ENCODE measurements at places on chromosomes 4 and X. TPM values are rescaled to one million over a fixed set of nuclear protein-coding genes. Genes with fewer than 3 reads are reported as not detected.

The TCP11X2 gene
- total RNA-seq, result 0.10 TPM

The FGFBP2 gene
- not detected for total RNA-seq

The MID1 gene
- total RNA-seq, result 17.2 TPM

The FGF5 gene
- total RNA-seq, result 2.7 TPM

DNA sequence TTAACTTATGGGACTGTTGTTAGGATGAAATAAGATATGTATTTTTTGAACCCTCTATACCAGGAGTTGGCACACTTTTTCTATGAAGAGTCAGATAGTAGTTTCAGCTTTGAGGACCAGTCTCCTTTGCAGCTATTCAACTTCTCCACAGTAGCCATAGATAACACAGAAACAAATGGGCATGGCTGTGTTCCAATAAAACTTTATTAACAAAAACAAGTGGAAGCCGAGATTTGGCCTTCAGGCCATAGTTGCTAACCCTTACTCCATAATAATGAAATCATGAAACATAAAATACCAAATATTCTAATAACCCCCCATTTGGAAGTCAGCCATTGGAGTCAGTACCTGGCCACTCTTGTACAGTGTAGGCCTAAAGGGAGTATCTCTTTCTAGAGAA is 30.6 kb downstream of the ARX start:
- no peak for DNase-seq

GRCh38 chr4:4673070-4673469 is 131.2 kb upstream of the STX18 start:
- DNase-seq, result peak; percentile 66

- peak; percentile 54 for DNase-seq
Measured at GRCh38 chrX:150363561-150364346, 637 bp downstream of the MAMLD1 start.

DNA sequence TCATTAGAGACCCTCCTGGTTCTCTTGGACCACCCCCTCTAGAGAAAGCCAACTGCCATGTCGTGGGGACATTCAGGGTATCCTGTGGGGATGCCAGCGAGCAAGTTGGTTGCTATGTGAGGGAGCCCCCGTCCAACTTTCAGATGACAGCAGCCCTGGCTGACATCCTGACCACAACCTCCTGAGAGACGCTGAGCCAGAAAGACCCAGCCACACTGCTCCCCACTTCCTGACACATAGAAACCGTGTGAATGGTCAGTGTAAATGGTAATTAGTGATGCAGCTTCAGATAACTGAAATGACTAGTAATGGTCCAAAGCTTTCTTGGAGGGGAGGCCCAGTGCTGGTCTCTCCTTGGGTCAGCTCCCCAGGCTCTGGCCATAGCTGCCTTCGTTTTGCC is 10.8 kb downstream of the CLCN4 start:
- DNase-seq, result no peak

DNA sequence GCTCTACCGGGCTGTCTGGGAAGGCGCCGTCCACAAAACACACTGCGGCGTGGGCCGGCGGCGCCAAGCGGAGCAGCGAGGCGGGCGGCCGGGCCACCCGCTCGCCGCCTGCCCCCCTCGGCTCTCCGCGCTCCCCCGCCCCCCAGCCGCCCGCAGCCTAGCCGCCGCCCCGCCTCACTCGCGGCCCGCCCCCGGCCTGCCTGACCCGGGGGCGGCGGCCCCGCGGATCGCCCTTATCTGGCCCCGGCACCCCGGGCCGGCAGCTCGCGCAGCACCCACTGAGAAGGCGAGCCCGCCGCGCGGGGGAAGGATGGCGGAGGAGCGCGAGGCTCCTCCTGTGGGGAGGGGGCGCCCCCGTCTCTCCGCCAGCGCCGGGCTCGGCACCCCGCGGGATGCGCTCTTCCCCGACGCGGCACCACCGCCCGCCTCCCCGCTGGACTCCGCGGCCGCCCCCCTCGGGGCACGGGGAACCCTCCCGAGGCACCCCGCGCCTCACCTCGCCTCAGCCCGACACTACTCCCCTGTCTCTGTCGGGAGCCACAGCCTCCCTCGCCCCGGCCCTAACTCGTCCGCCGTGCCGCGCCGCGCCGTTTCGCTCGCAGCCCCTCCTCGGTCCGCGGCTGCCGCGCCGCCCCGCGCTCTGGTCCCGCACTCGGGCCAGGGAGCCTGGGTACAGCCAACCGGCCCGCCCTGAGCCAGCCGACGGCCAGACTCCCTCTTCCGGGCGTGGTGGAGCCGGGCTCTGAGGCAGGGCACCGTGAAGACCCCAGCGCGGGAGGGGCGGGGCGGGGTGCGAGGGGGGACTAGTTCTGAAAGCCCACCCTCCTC is 566 bp downstream of the ATP11C start:
- no peak for DNase-seq

DNA sequence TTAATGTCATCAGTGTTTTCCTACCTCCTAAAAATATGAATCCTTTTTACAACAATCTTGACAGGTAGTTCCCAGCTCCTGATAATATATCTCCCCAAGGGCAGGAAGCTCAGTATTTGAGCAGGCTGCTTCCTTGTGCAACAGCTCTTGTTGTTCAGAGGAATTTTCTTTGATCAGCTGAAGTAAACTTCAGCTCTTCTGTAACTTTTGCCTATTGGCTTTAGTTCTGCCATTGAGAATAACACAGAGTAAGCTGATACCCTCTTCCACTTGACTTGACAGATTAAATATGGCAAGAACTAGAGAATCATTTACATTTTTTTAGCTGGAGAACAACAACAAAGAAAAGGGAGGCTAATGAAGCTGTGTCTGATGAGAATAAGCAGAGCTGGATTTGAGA is 75.2 kb downstream of the LUZP4 start:
- no peak for DNase-seq

Data from HT1080 (cell line).